ENCODE measurements at places on chromosomes 6 and 20.

DNA sequence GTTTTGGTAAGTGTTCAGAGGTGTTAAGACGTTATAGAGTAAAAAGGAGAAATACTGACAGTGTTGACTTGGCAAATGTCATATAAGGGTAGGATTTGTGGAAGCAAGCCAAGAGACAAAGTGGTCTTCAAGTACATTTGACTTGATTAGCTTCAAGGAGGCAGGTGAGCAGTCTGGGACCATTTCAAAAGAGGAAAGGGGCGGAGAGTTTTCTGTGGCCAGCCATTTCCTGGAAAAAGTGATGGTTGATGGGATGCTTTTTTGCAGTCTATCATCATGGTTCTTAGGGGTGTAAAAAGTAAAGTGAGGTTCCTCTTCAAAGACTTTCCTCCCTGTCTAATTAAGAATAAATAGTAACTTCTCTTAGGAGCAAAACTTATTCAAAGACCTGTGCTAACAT is 28.7 kb downstream of the FKBP1A start:
- no peak for DNase-seq

DNA sequence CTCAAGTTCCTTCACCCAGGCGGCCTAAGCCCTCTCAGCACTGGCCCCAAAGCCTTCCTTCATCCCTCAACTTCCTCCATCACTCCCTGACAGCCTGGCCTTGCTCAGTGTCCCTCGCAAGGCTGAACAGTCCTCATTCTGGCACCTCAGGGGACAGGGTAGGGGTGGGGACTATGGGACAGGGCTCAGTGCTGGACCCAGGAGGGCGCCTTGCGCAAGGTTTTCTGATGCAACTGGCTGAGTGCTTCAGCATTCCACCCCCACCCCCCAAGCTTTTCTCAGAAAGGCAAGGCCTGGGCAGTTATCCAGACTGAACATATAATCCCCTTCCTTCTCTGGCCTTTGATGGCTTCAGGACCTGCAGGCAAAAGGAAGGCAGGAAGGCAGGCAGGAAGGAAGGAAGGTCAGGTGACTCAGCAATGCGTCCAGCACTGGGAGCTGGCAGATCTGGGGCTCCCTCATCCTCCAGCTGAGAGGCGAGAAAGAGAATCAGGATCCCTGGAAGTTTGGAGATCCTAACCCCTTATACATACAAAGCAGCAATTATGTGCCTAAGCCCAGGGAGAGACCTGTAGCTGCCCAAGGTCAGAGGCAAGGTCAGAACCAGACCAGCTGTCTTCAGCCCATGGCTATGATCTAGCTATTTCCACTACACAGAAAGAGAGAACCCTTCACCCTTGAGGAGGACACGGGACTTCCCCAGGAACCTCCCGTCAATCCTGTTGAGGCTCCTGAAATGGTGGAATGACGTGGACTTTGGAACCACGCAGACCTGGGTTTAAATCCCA is 8.6 kb upstream of the TRIB3 start:
- DNase-seq, result peak; percentile 95

GRCh38 chr6:34970488-34970887 is 81.4 kb downstream of the ANKS1A start:
- no peak for DNase-seq

- no peak for DNase-seq
Observed at GRCh38 chr20:63216849-63217471, 1.0 kb upstream of the YTHDF1 start.

GRCh38 chr20:57699395-57699794 is 10.4 kb downstream of the PMEPA1 start:
- DNase-seq, result no peak

- no peak for DNase-seq
Observed at GRCh38 chr20:44703183-44703925, 11.8 kb upstream of the CCN5 start.

GRCh38 chr6:162485464-162485863 is 242.1 kb downstream of the PRKN start:
- no peak for DNase-seq

DNA sequence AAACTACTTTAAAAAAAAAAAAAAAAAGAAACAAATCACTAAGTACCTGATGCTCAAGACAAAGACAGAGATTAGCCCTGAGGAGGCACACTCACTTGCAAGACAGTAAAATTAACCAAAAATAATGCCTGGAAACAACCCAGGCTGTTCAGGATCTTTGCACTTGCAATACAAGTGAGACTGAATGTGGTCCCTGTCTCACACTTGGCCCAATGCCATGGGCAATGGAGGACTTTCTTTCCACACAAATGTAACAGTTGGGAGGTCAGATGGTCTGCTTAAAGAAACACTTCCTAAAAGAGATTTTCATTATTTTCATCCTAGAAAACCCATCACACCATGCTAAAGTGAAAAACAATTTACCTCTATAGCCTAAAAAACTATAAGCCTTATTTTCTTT is 16.2 kb downstream of the STAU1 start:
- DNase-seq, result no peak

DNA sequence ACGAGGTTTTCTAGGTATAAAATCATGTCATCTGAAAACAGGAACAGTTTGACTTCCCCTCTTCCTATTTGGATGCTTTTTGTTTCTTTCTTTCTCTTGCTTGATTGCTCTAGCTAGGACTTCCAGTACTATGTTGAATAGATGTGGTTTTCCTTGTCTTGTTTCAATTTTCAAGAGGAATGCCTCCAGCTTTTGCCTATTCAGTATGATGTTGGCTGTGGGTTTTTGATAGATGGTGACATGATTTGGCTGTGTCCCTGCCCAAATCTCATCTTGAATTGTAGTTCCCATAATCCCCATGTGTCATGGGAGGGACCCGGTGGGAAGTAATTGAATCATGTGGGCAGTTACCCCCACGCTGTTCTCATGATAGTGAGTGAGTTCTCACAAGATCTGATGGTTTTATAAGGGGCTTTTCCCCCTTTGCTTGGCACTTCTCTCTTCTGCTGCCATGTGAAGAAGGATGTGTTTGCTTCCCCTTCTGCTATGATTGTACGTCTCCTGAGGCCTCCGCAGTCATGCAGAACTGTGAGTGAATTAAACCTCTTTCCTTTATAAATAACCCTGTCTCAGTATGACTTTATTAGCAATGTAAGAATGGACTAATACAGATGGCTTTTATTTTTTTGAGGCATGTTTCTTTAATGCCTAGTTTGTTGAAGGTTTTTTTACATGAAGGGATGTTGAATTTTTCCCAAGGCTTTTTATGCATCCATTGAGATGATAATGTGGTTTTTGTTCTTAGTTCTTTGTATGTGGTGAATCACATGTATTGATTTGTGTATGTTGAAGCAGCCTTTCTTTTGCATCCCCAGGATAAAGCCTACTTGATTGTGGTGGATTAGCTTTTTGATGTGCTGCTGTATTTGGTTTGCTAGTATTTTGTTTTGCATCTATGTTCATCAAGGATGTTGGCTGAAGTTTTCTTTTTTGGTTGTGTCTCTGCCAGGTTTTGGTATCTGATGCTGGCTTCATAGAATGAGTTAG is 239.1 kb downstream of the THBS2 start:
- no peak for DNase-seq

- DNase-seq, result no peak
Observed at GRCh38 chr6:159180001-159180400, 10.8 kb downstream of the FNDC1 start.

DNA sequence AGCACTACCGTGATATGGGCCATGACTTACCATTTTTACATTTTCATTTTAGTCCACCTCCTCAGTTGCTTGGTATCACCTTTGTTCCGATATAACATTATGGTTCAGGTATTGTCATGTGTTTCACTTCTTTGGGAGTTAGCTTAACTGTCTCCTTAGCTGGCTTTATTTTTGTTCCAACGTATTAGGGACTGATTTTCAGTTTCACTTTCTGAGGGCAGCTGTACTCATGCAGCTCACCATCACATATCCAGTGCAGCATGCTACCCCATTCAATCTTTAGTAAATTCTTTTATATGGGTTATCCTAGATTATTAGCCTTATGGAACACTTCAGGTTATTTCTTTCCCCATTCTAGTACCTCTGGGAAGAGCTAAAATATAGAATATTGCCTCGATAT is 362.2 kb upstream of the IRAK1BP1 start:
- DNase-seq, result no peak

DNA sequence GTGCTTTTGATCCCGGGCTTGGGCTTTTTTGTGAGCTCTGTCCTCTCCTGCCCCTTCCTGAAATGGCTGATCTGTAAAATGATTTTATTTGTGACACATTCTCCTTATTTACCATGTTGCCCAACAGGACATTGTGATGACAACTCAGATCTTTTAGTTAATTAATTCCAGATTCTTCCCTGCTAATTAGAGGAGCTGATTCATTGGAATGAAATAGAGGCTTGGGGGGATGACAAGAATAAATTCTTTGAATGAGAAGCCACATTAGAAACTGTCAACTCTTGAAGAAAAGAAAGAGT is 26.1 kb upstream of the GABRR1 start:
- DNase-seq, result no peak

DNA sequence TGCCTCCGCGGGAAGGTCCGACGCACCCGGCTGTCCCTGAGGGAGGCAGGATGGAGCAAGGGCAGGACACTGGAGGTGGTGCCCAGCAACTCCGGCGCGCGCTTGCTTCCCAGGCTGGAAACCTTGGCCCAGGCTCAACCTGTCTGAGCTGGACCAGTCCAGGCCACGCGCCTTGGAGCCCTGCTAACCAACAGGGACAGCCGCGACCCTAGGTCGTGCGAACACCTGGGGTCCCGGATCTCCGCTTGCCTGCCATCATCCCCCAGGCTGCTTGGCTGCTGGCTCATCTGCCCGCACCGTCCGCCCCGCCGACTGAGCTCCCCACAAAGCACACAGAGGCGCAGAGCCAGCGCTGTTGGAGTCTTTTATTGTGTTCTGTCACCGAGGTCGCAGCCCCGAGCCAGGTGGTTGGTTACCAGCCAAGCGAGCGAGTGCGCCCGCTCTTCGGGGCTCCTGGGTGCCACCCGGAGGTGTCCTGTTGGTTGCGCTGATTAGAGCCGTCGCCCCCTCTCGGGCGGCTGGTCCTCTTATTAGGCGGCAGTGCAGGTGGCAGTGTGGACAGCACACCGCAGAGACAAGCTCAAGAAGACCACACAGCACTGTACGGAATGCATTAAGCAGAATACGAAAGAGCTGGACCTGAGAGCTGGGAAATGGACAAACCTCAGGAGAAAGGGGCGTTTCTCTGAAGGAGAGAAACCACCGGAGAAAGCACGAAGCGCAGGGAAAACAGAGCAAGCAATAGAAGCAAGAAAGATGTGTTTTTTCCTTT is 3.8 kb downstream of the COL12A1 start:
- DNase-seq, result no peak

- DNase-seq, result no peak
Observed at GRCh38 chr20:60177080-60177479, 218.9 kb downstream of the CDH26 start.

GRCh38 chr6:18603361-18603760 is 216.2 kb downstream of the RNF144B start:
- no peak for DNase-seq

DNA sequence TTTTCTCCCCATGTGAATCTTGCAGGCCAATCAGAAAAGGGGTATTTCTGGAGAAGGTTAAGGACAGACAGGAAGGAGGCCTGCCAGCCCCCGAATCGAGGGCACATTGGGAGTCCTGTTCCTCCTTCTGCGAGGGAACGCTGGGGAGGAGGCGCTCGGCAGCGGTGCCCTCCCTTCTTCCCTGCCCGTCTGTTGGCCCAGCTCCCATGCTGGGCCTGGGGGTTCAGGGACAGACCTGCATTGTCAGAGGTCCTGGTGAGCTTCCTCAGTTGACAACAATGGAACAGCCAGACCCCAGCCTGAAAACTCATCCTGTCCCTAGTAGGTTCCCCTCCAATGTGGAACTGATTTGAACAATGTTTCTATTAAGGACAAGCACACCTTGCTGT is 15.1 kb upstream of the SYNJ2 start:
- DNase-seq, result no peak

- no peak for DNase-seq
Observed at GRCh38 chr6:28506807-28507475, 8.7 kb downstream of the GPX6 start.

GRCh38 chr6:161100072-161100471 is 108.5 kb downstream of the MAP3K4 start:
- DNase-seq, result no peak

DNA sequence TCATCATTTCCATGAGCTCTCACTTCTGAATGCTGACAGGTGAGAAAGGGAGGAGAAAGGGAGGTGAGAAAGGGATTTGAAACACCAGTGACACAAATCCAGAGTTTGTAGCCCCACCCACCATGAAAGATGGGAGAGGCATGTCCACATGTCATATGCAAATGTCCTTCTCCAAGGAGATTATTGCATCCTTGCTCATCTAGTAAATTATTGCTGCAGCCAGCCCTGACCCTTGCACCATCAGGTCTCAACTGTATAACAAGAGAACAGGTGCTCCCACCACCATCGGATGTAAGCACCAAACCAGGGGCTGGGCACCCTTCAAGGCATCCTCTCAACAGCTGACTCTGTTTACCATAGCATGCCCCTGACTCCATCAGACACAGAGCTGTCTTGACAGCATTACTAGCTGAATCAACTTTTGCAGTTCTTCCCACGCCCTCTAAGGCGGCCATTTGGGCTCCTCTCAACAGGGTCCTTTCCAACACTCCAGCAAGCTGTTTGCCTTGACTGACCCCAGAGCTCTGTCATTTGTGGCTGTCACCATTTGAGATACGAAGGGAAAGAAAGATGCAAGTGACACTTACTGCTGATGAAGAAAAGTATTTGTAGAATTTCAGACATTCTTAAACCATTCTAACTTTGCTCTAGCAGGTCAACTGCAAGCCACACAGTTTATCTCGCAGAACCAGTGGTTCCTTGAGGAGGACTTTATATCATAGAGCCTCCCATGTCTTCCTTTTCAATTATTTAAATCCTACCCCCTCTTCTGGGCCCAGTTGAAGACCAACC is 14.2 kb downstream of the GFOD1 start:
- DNase-seq, result no peak

- DNase-seq, result no peak
Observed at GRCh38 chr6:44269921-44270525, at the start of gene TMEM151B. Gene TMEM151B (plus strand): TSS chr6:44270450. CDS start chr6:44270743, 293 bp downstream.

DNA sequence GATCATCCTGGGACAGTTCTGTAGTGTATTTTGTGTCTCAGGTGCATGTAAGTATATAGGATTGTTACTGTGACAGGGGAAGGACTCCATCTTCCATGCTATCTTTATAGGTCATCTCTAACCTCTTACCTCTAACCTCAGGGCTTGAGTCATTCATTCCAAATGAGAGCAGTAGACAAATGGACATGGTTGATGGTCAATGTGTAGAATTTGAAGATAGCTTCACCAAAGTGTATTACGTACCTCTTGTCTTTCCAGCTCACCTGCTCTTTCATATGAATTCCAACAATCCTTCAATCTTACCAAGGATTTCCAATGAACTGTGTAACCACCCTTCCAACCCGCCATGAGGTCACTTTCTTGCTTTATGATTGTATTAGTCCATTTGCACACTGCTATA is 8.7 kb upstream of the ADGRG6 start:
- DNase-seq, result no peak

GRCh38 chr20:38927902-38928578 is 1.8 kb downstream of the FAM83D start:
- DNase-seq, result no peak

GRCh38 chr6:145875496-145876211 is 61.1 kb upstream of the FBXO30 start:
- DNase-seq, result no peak

- DNase-seq, result no peak
Observed at GRCh38 chr20:32508775-32509119, 76.4 kb downstream of the NOL4L start.

All from umbilical cord (tissue), 2 donors.